ENCODE measurements at places on chromosomes 5 and 9.

GRCh38 chr5:89721353-89721752 lies 688.2 kb downstream of the CETN3 start:
- no peak for DNase-seq

- DNase-seq = no peak
Observed at GRCh38 chr5:5558638-5559527, 136.4 kb downstream of the ICE1 start.

DNA sequence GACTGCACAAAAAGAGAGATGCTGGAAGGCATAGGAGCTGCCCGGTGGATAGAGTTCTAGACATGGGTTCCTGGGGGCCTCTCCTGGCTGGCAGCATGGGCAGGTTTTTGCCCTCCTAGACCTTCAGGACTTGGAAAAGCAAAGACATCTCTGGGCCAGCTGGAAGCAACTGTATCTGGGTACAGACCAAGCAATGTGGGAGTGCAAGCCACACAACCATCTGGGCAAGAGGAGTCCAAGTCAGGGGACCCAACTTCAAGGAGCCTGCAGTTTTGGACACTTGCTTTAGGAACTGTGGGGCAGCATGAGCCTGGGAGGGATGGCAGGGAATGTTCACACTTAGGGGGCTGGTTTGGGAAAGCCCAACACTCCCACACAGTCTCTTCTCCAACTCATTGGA lies 323.3 kb downstream of the GADD45G start:
- DNase-seq = no peak

- no peak for DNase-seq
Observed at GRCh38 chr5:117359895-117360294, 785.3 kb upstream of the SEMA6A start.

GRCh38 chr5:57332361-57332760 lies 150.2 kb downstream of the ACTBL2 start:
- no peak for DNase-seq

DNA sequence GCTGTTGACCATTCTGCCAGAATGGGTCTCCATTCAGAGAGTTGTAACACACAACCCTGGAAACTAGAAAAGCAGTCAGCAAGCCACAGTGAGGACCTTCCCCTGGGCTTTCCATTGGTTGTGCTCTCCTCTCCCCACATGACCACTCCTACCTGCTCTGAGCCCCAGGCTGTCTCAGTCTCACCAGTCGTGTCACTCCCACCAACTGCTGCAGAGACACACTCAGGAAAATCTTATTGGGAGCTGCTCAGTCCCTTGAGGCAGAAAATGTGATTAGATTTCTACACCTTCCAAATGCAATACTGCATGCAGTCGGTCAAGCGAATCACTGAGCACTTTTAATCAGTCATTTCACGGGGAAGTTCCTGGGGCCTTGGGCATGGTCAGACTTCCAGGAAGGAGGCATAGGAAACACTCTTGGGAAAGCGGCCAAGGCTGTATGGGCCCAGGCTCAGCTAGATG lies 284.2 kb upstream of the NMUR2 start:
- no peak for DNase-seq

- no peak for DNase-seq
Observed at GRCh38 chr9:130884542-130885483, 11.8 kb downstream of the QRFP start.

DNA sequence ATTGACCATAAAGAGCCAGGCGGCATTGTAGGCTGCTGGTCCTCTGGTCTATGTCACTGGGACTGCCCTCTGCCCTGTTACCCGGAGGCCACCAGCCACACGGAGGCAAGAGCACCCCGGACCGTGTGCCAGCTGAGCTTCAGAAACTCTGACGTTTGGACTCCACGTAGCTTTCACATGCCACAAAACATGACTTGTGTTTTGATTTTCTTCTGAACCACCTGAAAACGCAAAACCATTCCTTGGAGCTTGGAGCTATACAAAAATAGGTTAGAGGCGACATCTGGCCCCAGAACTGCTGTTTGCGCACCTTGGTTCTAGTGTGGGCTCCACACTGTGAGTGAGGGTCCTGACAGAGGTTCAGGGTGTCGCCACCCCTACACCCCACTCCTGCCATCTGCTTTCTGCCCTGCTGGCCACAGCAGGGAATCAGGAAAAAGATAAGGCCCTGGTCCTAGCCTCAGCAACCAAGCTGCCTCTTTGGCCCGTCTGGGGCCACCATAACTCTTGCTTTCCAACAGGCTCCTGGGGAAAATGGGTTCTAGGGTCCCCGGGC lies 151.3 kb upstream of the IRX2 start:
- DNase-seq = no peak

- DNase-seq = peak; percentile 73
Observed at GRCh38 chr9:98707166-98708102, 1.3 kb downstream of the GABBR2 start.

GRCh38 chr5:179923436-179923835 lies 15.7 kb upstream of the TBC1D9B start:
- DNase-seq = peak; percentile 87

DNA sequence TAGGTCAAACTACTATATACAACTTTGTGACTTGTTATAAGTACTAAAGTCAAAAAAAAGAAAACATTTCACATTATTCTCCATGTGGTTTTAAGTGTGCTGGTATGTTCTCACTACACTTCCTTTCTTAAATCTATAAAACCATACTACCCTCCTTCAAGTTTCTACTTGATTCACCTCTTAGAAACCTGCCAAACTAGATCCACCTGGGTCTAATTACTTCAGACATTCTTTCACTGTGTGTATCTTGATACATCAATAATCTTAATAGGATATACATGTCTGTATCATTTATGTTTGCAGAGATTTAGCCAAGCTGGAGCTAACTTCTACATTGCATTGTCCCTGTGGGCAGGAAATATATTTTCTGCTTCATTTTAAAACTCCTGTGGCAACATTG lies 1012.6 kb downstream of the EFNA5 start:
- no peak for DNase-seq

GRCh38 chr9:111915425-111915758 lies 18.8 kb downstream of the UGCG start:
- no peak for DNase-seq

GRCh38 chr5:2415678-2416077 lies 335.8 kb downstream of the IRX2 start:
- peak; percentile 7 for DNase-seq

GRCh38 chr5:100789694-100790093 lies 113.4 kb downstream of the ST8SIA4 start:
- DNase-seq = peak; percentile 81

- DNase-seq = no peak
Observed at GRCh38 chr5:90888511-90889324, 330.1 kb downstream of the ADGRV1 start.

DNA sequence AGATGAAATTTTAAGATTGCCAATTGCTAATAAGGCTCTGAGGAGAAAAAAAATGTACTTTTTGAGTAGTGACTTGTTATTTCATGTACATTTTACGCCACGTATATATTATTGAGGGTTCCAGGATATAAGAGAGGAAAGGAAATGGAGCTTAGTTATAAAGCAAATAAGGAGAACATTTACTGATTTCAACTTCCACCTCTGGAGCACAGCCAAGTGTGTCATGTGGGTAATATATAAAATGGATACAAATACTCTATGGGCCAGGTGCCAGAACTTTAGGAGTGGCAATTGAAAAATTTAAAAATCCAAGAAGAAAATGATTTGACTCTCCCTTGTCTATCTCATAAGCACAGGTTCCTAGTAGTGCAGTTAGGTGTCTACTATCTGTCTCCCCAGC lies 45.0 kb upstream of the VLDLR start:
- no peak for DNase-seq

DNA sequence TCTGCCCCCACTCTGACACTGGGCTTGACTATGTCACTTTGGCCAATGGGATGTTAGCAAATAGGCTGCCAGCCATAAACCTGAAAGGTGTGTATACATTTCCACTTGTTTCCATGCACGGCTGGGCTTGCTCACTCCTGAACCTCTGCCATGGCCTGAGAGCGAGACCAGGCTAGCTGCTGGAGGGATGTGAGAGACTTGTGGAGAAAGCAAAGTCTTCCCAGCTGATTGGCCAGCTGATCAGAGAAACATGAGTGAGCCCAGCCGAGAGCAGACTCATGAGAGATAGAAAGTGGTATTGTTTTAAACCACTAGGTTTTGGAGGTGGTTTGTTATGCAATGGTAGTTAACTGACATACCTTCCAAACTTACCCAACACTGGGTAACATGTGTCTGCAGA lies 13.9 kb downstream of the FAM193B start:
- peak; percentile 55 for DNase-seq

GRCh38 chr5:130651440-130651839 lies 513.6 kb downstream of the HINT1 start:
- DNase-seq = no peak

DNA sequence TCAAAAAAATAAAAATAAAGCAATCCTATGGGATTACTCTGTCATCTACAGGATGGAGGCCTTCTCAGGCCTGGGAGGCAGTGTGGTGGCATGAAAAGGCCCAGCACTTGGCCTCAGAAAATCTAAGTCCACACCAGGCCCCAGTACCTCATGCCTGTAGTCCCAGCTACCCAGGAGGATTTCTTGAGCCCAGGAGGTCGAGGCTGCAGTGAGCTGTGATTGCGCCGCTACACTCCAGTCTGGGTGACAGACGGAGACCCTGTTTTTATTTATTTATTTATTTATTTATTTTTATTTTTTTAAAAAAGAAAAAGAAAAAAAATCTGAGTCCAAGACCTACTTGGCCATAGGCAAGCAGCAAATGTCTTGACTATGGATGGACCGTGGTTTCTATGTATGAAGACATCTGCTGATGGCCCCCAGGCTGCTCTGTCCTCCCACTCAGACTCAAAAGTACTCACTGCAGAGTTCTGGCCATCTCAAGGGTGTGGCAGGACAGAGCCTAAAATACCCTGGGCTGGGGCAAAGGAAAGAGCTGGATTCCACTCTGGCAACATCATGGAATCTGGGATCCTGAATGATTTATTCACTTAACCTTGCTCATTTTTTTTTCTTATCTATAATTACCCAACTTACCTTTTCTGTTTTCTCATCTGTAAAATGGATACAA lies 55.0 kb downstream of the ARHGEF37 start:
- DNase-seq = no peak

- no peak for DNase-seq
Observed at GRCh38 chr9:4164356-4164755, 135.5 kb downstream of the GLIS3 start.

DNA sequence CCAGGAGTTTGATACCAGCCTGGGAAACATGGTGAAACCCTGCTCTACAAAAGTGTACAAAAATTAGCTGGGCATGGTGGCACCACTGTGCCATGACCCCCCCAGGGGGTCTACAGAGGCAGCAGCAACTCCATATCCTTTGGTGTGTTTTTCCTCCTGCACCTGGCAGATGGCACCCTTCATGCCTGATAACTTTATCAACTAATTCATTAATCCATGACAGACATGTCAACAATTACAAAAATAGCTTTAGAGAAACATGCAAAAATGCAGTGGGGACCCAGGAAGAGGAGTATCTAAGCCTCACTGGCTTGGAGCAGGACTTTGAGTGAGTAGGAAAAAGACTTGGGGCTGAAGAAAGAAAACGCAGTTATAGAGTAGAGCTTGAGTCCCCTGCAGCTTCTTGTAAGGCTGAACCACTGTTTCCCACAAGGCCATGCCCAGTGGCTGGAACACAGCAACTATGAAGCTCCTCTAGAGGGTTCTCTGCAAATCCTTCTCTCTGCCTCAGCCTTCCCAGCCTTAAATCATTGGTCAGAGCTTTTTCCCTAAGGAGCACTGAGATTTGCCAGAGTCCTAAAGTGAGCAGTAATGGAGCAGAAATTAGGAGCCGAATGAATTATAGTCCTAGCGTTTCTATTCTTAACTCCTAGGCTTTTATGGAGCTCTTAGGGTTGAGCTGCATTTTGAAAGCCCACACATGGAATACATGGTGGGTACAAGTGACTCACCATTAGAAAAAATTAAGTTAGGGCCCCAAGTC lies 25.5 kb upstream of the B4GALT1 start:
- no peak for DNase-seq

DNA sequence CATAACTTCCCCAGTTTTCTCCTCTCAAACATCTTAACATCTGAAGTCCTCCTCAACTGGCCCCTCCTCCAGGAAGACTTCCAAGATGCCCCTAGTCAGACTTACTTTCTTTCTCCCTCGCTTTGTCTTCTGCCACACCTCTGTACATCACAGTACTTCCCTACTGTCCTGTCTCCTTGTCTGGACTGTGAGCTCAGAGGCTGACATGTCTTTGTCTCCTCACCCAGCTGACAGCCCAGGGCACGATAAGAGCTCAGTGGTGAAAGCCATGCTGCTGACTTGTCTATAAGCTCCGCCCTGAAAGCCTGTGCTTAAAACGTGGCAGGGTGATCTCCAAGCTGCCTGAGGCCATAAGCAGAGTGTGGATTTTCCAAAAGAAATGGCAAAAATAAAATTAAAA lies 33.0 kb upstream of the SLC25A51 start:
- no peak for DNase-seq

DNA sequence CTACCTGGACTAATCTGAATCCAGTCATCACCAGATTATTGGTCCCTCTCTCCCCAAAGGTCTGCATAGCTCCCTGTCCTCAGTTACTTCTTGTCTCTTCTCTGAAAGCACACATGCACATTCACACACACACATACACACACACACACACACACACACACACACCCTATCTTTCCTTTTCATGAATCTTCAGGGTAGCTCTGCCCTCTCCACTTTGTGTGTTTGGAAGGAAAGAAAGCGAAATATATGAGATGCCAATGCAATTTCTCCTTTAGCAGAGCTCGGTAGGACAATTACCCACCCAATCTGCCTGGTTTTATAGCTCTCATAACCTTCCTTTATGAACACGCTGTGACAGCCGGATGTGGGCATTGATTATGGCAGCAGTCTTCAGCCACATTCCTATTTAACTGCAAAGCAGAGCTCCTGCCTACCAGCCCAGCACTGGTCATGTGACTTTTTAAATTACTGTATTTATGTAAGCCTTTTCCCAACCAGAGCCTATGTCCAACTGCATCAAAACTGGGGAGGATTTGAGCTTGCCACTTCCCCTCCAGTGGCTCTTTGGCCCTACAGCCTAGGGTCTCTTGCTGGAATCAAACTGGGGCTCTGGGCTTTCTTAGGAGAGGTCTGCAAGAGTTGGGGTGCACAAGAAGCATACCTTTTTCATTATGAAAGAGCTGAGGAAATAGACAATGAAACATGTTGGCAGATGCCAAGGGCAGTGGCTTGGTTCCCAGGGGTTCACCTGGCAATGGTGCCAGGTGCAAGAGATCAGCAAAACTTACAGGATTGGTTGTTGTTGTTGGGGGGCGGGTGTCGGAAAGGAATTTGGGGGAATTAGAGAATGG lies 20.8 kb upstream of the MATR3 start:
- DNase-seq = peak; percentile 91

DNA sequence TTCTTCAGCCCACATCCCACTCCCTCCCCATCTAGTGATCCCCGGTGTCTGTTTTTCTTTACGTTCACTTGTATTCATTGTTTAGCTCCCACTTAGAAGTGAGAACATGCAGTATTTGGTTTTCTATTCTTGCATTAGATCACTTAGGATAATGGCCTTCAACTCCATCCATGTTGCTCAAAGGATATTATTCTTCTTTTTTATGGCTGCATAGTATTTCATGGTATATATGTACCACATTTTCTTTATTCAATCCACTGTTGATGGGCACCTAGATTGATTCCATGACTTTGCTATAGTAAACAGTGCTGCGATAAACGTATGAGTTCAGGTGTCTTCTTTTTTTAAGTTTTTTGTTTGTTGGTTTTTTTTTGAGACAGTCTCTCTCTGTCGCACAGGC lies 29.1 kb upstream of the CCNB1 start:
- no peak for DNase-seq

- DNase-seq = peak; percentile 48
Observed at GRCh38 chr5:142783601-142784341, 13.6 kb downstream of the ARHGAP26 start.
